ENCODE measurements at places on chromosomes 3 and 15.

- no peak for DNase-seq
These were observed 437.9 kb downstream of the SOX2 start for GRCh38 chr3:182149594-182149993.

- DNase-seq, result no peak
These were observed 32.7 kb downstream of the MME start for GRCh38 chr3:155112661-155113389.

- no peak for DNase-seq
These were observed 58.4 kb downstream of the NOX5 start for GRCh38 chr15:69072906-69073305.

DNA sequence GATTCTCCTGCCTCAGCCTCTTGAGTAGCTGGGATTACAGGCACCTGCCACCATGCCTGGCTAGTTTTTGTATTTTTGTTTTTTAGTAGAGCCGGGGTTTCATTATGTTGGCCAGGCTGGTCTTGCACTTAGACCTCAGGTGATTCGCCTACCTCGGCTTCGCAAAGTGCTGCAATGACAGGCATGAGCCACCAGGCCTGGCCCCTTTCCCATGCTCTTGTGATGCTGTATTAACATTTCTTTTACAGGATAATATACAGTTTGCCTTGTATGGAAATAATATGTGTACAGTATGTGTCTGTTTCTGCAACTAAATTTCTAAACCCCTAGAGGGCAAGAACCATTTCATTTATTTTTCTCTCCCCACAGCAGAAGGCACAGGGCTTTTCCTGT, 37.8 kb downstream of the SCG5 start:
- DNase-seq, result no peak

GRCh38 chr3:196686436-196686835, 25.6 kb downstream of the CEP19 start:
- no peak for DNase-seq

- DNase-seq, result no peak
These were observed 26.3 kb downstream of the KPNA1 start for GRCh38 chr3:122488262-122488973.

DNA sequence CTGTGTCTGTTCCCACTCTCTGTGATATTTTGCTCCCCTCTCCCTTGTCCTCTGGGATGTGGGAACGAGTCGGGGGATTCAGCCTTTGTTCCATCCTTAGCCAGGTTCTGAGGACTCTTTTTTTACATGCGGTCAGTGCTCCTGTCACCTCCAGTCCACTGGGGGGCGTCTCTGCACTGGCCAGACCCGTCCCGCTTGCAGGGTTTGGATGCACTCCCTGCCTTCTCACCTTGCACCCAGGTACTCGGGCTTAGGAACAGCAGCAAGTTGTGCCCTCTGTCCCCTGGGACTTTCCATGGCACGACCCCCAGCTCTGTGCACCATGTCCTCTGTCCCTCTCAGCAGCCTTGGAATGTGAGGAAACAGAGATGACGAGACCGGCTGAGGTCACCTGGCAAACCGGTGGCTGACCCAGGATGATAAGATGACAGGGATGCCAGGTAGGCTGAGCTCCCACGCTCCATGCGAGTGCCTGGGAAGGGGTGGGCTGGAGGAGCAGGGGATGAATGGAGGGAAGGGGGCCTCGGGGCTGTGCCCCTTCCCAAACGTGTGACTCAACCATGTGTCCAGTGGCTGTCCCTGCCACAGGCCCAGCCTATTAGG, 27.3 kb upstream of the FGD5 start:
- no peak for DNase-seq
